Natural killer cell treated with Interleukin-12 subunit alpha and Interleukin-12 subunit beta and Interleukin-15 and Interleukin-18, amount 100 ng/mL, for 72 hours (primary cell): ENCODE measurements at places on chromosomes 12 and 14.

DNA sequence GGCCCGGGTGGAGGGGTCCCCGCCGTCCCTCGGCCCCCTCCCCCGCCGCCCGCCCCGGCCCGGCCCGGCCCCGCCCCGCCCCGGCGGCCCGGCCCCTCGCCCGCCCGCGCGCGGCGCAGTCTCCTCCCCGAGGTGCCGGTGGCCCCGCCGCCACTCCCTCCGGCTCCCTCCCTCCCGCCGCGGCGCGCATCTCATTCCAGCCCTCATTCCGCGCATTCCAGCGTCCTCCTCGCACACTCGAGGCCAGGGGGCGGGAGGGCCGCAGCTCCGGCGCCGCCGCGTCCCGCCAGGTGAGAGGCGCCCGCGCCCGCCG, at the start of gene TEAD4:
Gene TEAD4 (plus strand): TSS at position 206 of the 313 bp plus-strand sequence.
- H3K27ac ChIP-seq: no peak within 1 kb of the TSS
- no peaks in the 10 kb centered on the region for H3K36me3 ChIP-seq
- DNase-seq: no peak
- peak within 1 kb of the TSS; percentile 72 for H3K4me3 ChIP-seq
- peaks cover 51% of the 10 kb centered on the region for H3K27me3 ChIP-seq

GRCh38 chr12:120429368-120429767, 8.5 kb upstream of the COX6A1 start:
- H3K27me3 ChIP-seq: peaks cover 2% of the 10 kb centered on the region
- H3K4me1 ChIP-seq: peaks cover 6% of the 10 kb centered on the region
- H3K36me3 ChIP-seq: no peaks in the 10 kb centered on the region
- H3K27ac ChIP-seq: no peak overlapping the region

GRCh38 chr14:55477680-55478079, 37.3 kb upstream of the TBPL2 start:
- H3K36me3 ChIP-seq: no peaks in the 10 kb centered on the region
- no peak for DNase-seq
- H3K4me1 ChIP-seq: no peaks in the 10 kb centered on the region
- H3K4me3 ChIP-seq: no peak overlapping the region
- H3K27ac ChIP-seq: no peak overlapping the region

DNA sequence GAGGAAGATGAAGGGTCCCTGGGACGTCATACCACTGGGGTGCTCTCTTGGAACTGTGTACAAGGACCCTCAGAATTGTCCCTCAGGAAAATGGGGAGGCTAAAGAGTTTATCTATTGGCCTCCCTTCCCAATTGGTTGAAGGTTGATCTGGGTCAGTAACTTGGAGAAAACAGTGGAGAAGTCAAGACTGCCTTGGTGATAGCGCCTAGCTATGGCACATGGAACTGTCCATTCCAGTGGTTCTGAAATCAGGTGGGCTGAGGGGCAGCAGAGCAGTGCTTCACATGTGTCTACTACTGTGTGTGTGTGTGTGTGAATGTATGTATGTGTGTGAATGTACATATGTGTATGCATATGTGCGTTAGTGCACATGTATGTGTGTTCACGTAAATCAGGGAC, 316.1 kb downstream of the AACS start:
- DNase-seq: no peak
- no peak overlapping the region for H3K4me3 ChIP-seq
- peaks cover 33% of the 10 kb centered on the region for H3K27me3 ChIP-seq
- no peaks in the 10 kb centered on the region for H3K4me1 ChIP-seq
- H3K27ac ChIP-seq: no peak overlapping the region

- peaks cover 8% of the 10 kb centered on the region for H3K4me1 ChIP-seq
- H3K36me3 ChIP-seq: peaks cover 26% of the 10 kb centered on the region
- no peaks in the 10 kb centered on the region for H3K27me3 ChIP-seq
- no peak for DNase-seq
- no peak overlapping the region for H3K4me3 ChIP-seq
Measured at GRCh38 chr12:119678459-119678858, 10.5 kb downstream of the PRKAB1 start.

DNA sequence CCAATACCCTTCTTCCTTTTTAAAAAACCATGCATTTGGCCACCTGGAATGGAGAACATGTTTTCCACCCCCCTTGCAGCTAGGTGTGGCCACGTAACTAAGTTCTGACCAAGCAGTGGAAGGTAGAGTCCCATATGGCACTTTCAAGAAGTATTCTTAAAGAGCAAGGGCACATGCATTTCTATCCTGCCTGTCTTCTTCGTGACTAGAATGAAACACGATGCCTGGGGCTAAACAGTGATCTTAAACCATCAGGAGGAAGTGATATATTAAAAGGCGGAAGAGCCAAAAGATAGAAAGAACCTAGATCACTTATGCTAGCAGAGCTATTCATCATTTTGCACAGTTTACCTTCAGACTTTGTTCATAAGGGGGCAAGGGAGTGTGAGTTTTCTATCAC, 16.0 kb upstream of the DDX11 start:
- no peak for DNase-seq
- H3K4me1 ChIP-seq: peaks cover 1% of the 10 kb centered on the region
- H3K4me3 ChIP-seq: no peak overlapping the region
- no peaks in the 10 kb centered on the region for H3K27me3 ChIP-seq

DNA sequence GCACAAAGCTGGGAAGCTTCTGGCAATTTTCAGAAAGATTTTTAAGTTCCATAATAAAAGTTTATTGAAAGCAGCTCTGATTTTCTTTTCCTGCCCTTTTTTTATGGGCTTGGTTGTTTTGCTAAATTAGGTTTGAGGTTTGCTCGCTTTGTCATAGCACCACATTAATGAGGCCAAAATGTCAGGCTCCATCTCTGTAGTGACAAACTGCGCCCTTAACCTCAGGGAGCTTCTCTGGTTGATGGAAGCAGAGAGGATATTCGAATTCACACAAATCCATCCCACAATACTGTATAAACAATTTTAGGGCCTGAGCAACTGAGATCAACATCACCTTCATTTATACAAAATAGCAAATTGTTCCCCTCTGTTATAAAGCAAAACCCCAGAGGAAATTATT, 342.6 kb upstream of the TMPO start:
- no peak overlapping the region for H3K27ac ChIP-seq
- no peaks in the 10 kb centered on the region for H3K27me3 ChIP-seq
- H3K4me3 ChIP-seq: no peak overlapping the region

GRCh38 chr14:50396631-50397389, at the start of gene CDKL1:
Gene CDKL1 (minus strand): TSS chr14:50396881. CDS start chr14:50395868, 1,013 bp downstream.
- peak within 1 kb of the TSS; percentile 14 for H3K27ac ChIP-seq
- peak; percentile 75 for DNase-seq
- no peaks in the 10 kb centered on the region for H3K36me3 ChIP-seq
- H3K4me3 ChIP-seq: peak within 1 kb of the TSS; percentile 89

- no peak for DNase-seq
- H3K4me1 ChIP-seq: no peaks in the 10 kb centered on the region
- H3K27ac ChIP-seq: no peak overlapping the region
- H3K4me3 ChIP-seq: no peak overlapping the region
- H3K36me3 ChIP-seq: no peaks in the 10 kb centered on the region
- H3K27me3 ChIP-seq: no peaks in the 10 kb centered on the region
Measured at GRCh38 chr12:43309959-43310358, 242.0 kb downstream of the ADAMTS20 start.

DNA sequence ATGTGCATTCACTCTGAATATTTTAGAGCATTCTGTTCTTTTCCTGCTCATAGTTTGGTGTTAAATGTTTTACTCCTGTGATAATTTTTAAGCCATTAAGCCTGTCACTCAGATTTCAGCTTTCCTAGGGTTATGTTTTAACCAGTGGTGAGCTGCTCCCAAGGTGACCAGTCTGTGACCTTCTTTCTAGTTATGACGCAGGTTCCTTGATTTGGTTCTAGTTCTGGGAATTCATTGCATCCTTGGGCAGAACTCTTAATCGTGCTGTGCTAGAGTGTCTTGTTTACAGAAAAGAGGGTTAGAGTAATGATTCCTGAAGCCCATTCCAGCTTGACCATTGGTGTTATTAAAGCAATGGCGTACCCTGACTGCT, 2.2 kb downstream of the GABARAPL1 start:
- peaks cover 2% of the 10 kb centered on the region for H3K36me3 ChIP-seq
- peak overlapping the region; percentile 93 for H3K27ac ChIP-seq
- peak overlapping the region; percentile 95 for H3K4me3 ChIP-seq

- peaks cover 7% of the 10 kb centered on the region for H3K4me1 ChIP-seq
- DNase-seq: no peak
- no peak overlapping the region for H3K4me3 ChIP-seq
- H3K36me3 ChIP-seq: no peaks in the 10 kb centered on the region
- no peak overlapping the region for H3K27ac ChIP-seq
Measured at GRCh38 chr12:103547929-103548328, 39.1 kb upstream of the STAB2 start.

DNA sequence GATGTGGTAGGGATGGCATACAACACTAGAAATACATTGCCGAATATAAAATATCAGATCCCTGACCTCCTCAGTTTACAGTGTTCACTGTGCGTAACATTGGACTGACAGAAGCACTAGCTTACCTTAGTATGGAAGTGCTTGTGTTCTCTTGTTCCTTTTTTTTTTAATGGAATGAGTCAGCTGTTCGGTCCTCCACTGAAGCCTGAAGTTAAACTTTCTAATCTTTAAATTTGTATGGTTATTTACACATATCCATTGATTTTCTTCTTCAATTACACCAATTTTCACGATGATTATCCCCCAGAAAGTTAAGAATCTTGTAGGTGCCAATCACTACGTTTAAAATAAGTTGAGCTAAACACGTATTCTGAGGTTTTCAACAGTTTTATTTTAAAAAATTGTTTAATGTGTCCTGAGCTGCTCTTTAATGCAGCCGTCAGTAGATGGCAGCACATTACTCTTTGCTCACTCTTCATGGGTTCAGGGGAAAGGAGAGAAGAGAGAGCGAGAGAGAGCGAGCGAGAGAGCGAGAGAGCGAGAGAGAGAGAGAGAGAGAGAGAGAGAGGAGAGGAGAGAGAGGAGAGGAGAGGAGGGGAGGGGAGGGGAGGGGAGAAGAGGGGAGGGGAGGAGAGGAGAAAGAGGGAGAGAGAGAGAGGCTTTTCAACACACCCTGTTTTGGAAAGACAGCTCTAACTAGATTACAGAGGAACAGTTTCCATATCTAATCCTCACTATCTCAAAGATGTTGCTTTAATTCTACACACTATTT, 134.7 kb upstream of the SCAF11 start:
- peaks cover 31% of the 10 kb centered on the region for H3K27me3 ChIP-seq
- H3K4me1 ChIP-seq: peaks cover 7% of the 10 kb centered on the region
